ENCODE measurements at places on chromosomes 6 and 20. TPM values are rescaled to one million over a fixed set of nuclear protein-coding genes. Genes with fewer than 3 reads are reported as not detected.

DNA sequence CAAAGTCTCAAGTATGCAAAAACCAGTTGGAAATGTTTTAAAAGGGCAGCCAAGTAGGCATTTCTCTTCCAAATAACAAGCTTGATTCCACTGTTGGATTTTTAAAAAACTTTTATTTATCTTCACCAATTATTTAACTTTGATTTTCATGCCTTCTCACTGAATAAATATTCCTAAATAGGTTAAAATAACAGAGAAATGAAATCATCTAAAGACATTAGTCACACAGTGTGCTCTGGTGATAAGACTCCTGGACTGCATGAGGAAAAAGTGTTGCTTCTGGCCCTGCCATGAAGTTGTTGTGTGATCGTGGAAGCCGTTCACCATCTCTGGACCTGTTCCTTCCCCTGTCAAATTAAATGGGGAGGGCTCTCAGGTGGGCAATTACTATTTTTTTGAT is 33.8 kb upstream of the IGF2R start:
- H3K4me3 ChIP-seq, result no peak overlapping the region
- no peaks in the 10 kb centered on the region for H3K36me3 ChIP-seq
- no peak overlapping the region for H3K27ac ChIP-seq
- H3K27me3 ChIP-seq, result no peaks in the 10 kb centered on the region

DNA sequence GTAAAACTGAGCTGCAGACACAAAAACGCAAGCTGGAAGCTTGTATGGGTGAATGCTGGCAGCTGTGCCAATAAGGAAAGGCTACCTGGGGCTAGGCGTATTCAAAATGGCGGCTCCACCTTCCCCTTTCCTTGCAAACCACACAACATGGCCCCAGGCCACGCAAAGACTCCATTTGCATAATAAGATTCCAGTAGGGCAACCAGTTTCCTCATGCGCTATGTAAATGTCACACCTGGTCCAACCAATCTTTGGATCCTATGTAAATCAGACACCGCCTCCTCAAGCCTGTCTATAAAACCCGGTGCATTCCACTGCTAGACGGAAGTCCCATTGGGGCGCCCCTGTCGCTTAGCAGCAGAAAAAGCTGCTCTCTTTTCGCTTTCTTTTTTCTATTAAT is 505.9 kb upstream of the BTBD3 start:
- H3K4me1 ChIP-seq, result no peaks in the 10 kb centered on the region
- no peaks in the 10 kb centered on the region for H3K27me3 ChIP-seq
- no peak overlapping the region for H3K4me3 ChIP-seq
- DNase-seq, result no peak

DNA sequence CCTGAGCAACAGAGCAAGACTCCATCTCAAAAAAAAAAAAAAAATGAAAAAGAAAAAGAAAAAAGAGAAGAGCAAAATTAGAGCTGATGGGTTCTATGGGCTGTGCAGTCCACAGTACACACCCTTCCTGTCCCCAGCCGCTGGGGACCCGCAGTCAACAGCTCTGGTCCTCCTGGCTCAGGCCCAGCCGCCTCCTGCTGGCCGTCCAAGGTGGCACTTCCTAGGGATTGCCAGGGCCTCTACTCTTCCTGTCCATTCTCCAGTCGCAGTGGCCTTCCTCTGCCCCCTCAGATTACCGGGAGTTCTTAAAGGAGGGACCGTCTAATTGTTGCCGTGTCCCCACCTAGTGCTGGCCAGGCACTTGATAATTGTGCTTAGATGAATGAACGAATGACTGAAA is 41.7 kb downstream of the TMEM242 start:
- DNase-seq, result no peak
- H3K36me3 ChIP-seq, result no peaks in the 10 kb centered on the region
- no peaks in the 10 kb centered on the region for H3K27me3 ChIP-seq
- H3K27ac ChIP-seq, result no peak overlapping the region
- H3K4me1 ChIP-seq, result no peaks in the 10 kb centered on the region

DNA sequence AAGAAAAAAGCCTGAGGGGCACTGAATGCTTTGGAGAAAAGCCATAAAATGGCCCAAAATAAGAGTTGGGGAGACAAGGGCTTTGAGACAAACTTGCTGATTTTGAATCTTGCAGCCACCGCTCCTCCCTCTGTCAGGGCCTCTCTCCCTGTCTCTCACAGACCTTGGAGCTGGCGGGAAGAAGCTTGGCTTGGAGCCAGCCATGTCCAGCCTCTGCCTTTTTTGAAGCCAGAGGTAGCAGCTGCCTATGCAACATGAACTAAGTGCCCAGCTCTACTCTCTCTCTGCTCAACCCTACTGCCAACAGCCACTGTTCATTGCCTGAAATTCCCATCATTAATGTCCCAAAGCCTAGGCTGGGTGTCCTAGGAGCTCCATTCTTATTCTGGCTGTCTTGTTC is 63.7 kb upstream of the CTNNBL1 start:
- no peak for DNase-seq
- no peaks in the 10 kb centered on the region for H3K36me3 ChIP-seq
- no peaks in the 10 kb centered on the region for H3K4me1 ChIP-seq

GRCh38 chr6:751765-752164 is 58.8 kb upstream of the EXOC2 start:
- no peak for DNase-seq
- no peaks in the 10 kb centered on the region for H3K27me3 ChIP-seq
- H3K27ac ChIP-seq, result no peak overlapping the region
- H3K4me3 ChIP-seq, result no peak overlapping the region
- H3K36me3 ChIP-seq, result no peaks in the 10 kb centered on the region
- no peaks in the 10 kb centered on the region for H3K4me1 ChIP-seq

DNA sequence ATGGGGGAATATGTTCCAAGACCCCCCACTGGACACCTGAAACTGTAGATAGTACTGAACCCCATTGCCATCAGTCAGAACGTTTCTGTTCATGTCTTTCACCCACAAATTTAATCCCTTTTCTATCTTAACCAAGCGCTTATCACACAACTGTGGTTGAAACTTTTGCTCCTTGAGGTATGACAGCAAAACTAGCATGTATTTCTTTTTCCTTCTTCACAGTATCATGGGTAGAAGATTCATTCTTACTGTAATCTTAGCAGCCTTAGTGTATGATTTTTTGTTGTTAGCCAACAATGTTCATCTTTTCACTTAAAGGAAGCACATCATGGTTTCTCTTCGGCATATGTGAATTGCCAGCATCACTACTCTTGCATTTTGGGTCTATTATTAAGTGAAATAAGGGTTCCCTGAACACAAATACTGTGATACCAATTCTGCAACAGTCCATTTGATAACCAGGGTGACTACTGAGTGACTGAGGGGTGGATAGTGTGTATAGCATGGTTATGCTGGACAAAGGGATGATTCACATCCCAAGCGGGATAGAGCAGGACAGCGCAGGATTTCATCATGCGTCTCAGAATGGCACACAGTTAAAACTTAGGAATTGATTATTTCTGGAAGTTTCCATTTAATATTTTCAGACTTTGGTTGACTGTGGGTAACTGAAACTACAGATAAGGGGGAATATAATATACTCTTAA is 41.8 kb downstream of the KCNS1 start:
- no peak for DNase-seq
- no peaks in the 10 kb centered on the region for H3K4me1 ChIP-seq
- H3K27me3 ChIP-seq, result no peaks in the 10 kb centered on the region

- no peak overlapping the region for H3K4me3 ChIP-seq
- H3K27ac ChIP-seq, result no peak overlapping the region
- no peak for DNase-seq
- H3K4me1 ChIP-seq, result no peaks in the 10 kb centered on the region
Observed at GRCh38 chr6:137602313-137603197, 108.4 kb upstream of the OLIG3 start.

GRCh38 chr6:20117474-20117873 is 94.8 kb downstream of the MBOAT1 start:
- H3K27ac ChIP-seq, result peak overlapping the region; percentile 83
- no peak overlapping the region for H3K4me3 ChIP-seq
- DNase-seq, result no peak
- H3K36me3 ChIP-seq, result peaks cover 7% of the 10 kb centered on the region
- H3K27me3 ChIP-seq, result no peaks in the 10 kb centered on the region

- H3K36me3 ChIP-seq, result no peaks in the 10 kb centered on the region
- no peak overlapping the region for H3K4me3 ChIP-seq
- H3K27me3 ChIP-seq, result no peaks in the 10 kb centered on the region
- DNase-seq, result peak; percentile 96
Observed at GRCh38 chr6:36642913-36643817, 35.3 kb upstream of the CDKN1A start.

- H3K36me3 ChIP-seq, result no peaks in the 10 kb centered on the region
- H3K27me3 ChIP-seq, result no peaks in the 10 kb centered on the region
- no peak for DNase-seq
- no peaks in the 10 kb centered on the region for H3K4me1 ChIP-seq
- no peak overlapping the region for H3K4me3 ChIP-seq
Observed at GRCh38 chr6:14012313-14013030, 87.7 kb downstream of the RNF182 start.

DNA sequence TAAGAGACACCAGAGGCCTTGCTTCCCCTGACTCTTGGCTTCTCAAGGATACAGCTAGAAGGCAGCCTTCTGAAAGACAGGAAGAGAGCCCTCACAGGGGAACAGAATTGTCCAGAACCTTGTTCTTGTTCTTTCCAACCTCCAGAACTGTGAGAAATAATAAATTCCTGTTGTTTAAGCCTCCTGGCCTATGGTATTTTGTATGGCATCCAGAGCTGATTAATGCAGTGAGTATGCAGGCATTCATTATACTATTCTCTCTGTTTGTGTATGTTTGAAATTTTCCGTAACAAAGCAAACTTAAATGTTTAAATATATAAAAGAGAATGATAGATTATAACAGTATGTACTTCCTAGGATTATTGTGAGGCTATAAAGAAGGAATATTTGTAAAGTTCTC is 903.4 kb upstream of the FLRT3 start:
- no peak overlapping the region for H3K27ac ChIP-seq
- H3K27me3 ChIP-seq, result no peaks in the 10 kb centered on the region
- H3K4me1 ChIP-seq, result no peaks in the 10 kb centered on the region

DNA sequence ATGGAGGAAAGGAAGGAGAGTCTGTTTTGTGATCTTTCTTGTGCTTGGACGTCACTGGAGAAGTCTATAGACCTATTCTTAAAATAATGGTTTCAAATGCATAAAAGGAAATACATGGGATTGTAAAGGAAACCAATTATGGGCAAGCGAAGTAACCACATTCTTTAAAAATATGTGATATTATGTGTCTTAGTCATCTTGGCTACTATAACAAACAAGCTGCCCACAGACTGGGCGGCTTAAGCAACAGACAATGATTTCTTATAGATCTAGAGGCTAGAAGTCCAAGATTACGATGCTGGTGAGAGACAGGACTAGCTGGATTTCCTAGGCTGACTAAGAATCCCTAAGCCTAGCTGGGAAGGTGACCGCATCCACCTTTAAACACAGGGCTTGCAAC is 49.4 kb upstream of the CD83 start:
- DNase-seq, result no peak
- H3K36me3 ChIP-seq, result no peaks in the 10 kb centered on the region
- H3K4me3 ChIP-seq, result no peak overlapping the region
- no peak overlapping the region for H3K27ac ChIP-seq
- no peaks in the 10 kb centered on the region for H3K4me1 ChIP-seq

DNA sequence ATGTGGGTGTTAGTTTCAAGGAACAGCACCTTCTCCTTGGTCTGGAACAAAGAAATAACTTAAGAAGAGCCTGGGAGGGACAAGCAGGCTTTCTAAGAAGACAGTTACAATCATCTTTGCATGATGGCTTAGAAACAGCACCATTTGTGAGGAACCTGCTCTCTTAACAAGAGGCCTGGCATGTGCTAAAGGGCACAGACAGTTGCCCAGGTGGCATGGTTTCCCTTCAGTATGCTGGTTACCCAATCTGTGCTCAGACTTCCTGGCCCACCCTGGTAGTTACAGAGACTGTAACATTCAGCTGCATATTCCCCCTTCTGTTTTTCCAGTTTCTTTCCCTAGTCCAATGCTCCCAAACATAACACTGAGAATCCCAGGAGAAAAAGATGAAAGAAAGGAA is 84.0 kb downstream of the CHD6 start:
- no peak overlapping the region for H3K4me3 ChIP-seq
- H3K27me3 ChIP-seq, result no peaks in the 10 kb centered on the region
- no peak for DNase-seq
- H3K27ac ChIP-seq, result no peak overlapping the region
- peaks cover 9% of the 10 kb centered on the region for H3K36me3 ChIP-seq

DNA sequence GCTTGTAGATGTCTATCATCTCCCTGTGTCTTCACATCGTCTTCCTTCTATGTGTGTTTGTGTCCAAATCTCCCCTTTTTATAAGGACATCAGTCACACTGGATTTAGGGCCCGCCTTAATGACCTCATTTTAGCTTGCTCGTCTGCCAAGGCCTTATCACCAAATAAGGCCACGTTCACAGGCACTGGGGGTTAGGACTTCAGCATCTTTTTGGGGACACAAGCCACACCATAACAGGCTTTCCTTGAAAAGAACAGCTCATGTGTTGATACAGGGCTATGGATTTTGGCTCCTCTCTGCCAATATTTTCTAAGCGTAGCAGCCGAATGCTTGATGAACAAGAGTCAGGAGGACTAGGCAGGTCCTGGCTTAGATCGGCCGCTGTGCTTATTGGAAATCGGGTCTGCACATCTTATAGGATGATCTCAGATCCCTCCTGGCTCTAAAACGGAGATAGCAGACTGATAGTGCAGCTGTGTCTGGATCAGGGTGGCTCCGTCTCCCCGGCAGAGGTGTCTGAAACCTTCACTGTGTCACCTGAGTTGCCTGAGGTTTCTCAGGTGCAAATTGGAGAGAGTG is 16.2 kb upstream of the TMEM181 start:
- no peak overlapping the region for H3K27ac ChIP-seq
- no peaks in the 10 kb centered on the region for H3K4me1 ChIP-seq
- no peaks in the 10 kb centered on the region for H3K36me3 ChIP-seq
- no peak for DNase-seq
- no peak overlapping the region for H3K4me3 ChIP-seq
- H3K27me3 ChIP-seq, result no peaks in the 10 kb centered on the region

GRCh38 chr6:150346346-150346745 is 22.5 kb upstream of the IYD start:
- H3K36me3 ChIP-seq, result no peaks in the 10 kb centered on the region
- no peaks in the 10 kb centered on the region for H3K4me1 ChIP-seq
- H3K27ac ChIP-seq, result no peak overlapping the region

The POLH gene
- total RNA-seq, result 7.5 TPM

The TTLL9 gene
- total RNA-seq, result not detected

The POLR3F gene
- 11.1 TPM for total RNA-seq

The TMEM170B gene
- total RNA-seq, result 11.0 TPM

The EBF4 gene
- total RNA-seq, result 14.8 TPM
